ENCODE measurements at places on chromosomes 1 and 21. TPM values are rescaled to one million over a fixed set of nuclear protein-coding genes. Genes with fewer than 3 reads are reported as not detected.

The CFAP126 gene
- not detected for total RNA-seq

The ATP1A4 gene
- 0.96 TPM for total RNA-seq

The AMY2A gene
- total RNA-seq, result 26.2 TPM

The C2CD4D gene
- total RNA-seq, result not detected

The CYP4Z1 gene
- total RNA-seq, result not detected

The TTLL10 gene
- total RNA-seq, result not detected

The FAAH gene
- 0.72 TPM for total RNA-seq

The ARHGEF10L gene
- total RNA-seq, result 42.4 TPM

The KCNJ6 gene
- total RNA-seq, result 1.4 TPM

The CYP4A11 gene
- 2.2 TPM for total RNA-seq

The ANKRD34A gene
- total RNA-seq, result not detected

The CCDC27 gene
- total RNA-seq, result 0.24 TPM

The ST7L gene
- total RNA-seq, result 19.0 TPM

The THEM5 gene
- not detected for total RNA-seq

The KCND3 gene
- total RNA-seq, result 10.6 TPM

The SAMSN1 gene
- 14.0 TPM for total RNA-seq

The SPATC1L gene
- 3.4 TPM for total RNA-seq

The SDC3 gene
- total RNA-seq, result 29.6 TPM

The LCE1C gene
- not detected for total RNA-seq

The ORC1 gene
- total RNA-seq, result 0.48 TPM

The PAQR7 gene
- 9.6 TPM for total RNA-seq

The ALPL gene
- not detected for total RNA-seq

The RORC gene
- total RNA-seq, result 7.0 TPM

The S100B gene
- not detected for total RNA-seq

The NPHS2 gene
- total RNA-seq, result not detected

The HES4 gene
- total RNA-seq, result 40.2 TPM

The GBP7 gene
- total RNA-seq, result not detected

The PRKAA2 gene
- 4.8 TPM for total RNA-seq

The USH2A gene
- 2.2 TPM for total RNA-seq

The MYBPHL gene
- not detected for total RNA-seq

The PTGFR gene
- 18.8 TPM for total RNA-seq

The CXADR gene
- total RNA-seq, result 26.7 TPM

The ADGRB2 gene
- 13.2 TPM for total RNA-seq

The LRRN2 gene
- total RNA-seq, result 3.9 TPM

The PTPRC gene
- 67.7 TPM for total RNA-seq

The MNDA gene
- 15.9 TPM for total RNA-seq

The CRB1 gene
- 14.2 TPM for total RNA-seq

The TRIM58 gene
- 7.7 TPM for total RNA-seq

The CHI3L2 gene
- 0.72 TPM for total RNA-seq

The TOR1AIP1 gene
- 83.3 TPM for total RNA-seq

Measured in umbilical cord (tissue), 2 donors.